T-helper 17 cell (primary cell): ENCODE measurements at places on chromosomes 6 and 20. TPM values are rescaled to one million over a fixed set of nuclear protein-coding genes. Genes with fewer than 3 reads are reported as not detected.

- H3K27me3 ChIP-seq, result peaks cover 34% of the 10 kb centered on the region
- H3K4me1 ChIP-seq, result no peaks in the 10 kb centered on the region
- no peak overlapping the region for H3K27ac ChIP-seq
- no peaks in the 10 kb centered on the region for H3K36me3 ChIP-seq
- DNase-seq, result no peak
- no peak overlapping the region for H3K4me3 ChIP-seq
Measured at GRCh38 chr20:17385798-17386197, 145.4 kb downstream of the BFSP1 start.

- no peak for DNase-seq
- H3K36me3 ChIP-seq, result no peaks in the 10 kb centered on the region
- H3K4me3 ChIP-seq, result no peak overlapping the region
- H3K27me3 ChIP-seq, result peaks cover 76% of the 10 kb centered on the region
Measured at GRCh38 chr20:1935696-1936366, 40.6 kb downstream of the SIRPA start.

GRCh38 chr6:17710331-17710730 is 3.6 kb upstream of the NUP153 start:
- DNase-seq, result no peak
- H3K36me3 ChIP-seq, result peaks cover 4% of the 10 kb centered on the region
- peaks cover 19% of the 10 kb centered on the region for H3K4me1 ChIP-seq
- H3K4me3 ChIP-seq, result no peak overlapping the region
- no peaks in the 10 kb centered on the region for H3K27me3 ChIP-seq
- no peak overlapping the region for H3K27ac ChIP-seq

DNA sequence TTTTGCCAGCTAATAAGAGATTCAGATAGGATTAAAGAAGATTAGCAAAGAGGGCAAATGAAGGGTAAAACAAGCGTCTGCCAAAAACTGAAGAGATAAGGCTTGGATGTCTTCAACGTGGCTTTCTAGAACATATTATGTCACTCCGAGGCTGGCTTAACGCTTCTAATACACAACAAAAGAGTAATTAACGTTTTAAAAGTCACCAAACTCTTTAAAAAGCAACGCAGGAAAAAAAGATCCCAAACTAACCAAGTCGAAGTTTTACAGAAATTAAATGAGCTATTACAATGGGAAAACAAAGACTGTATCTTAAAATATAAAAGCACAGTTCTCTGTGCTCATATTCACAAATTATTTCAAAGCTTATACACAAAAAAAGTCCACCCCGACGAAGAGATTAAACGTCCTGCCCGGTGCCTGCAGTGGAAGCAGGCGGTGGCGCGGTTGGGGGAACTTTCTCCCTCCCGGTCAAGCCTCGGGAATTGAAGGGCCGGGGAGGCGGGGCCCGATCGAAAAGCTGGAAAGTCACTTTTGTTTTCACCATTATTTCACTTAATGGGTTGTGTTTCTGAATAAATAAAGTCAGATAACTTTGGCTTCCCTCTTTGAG is 1.2 kb downstream of the MAK start:
- H3K4me3 ChIP-seq, result peak overlapping the region; percentile 81
- H3K27me3 ChIP-seq, result peaks cover 62% of the 10 kb centered on the region
- peaks cover 18% of the 10 kb centered on the region for H3K4me1 ChIP-seq
- peak overlapping the region; percentile 81 for H3K27ac ChIP-seq

DNA sequence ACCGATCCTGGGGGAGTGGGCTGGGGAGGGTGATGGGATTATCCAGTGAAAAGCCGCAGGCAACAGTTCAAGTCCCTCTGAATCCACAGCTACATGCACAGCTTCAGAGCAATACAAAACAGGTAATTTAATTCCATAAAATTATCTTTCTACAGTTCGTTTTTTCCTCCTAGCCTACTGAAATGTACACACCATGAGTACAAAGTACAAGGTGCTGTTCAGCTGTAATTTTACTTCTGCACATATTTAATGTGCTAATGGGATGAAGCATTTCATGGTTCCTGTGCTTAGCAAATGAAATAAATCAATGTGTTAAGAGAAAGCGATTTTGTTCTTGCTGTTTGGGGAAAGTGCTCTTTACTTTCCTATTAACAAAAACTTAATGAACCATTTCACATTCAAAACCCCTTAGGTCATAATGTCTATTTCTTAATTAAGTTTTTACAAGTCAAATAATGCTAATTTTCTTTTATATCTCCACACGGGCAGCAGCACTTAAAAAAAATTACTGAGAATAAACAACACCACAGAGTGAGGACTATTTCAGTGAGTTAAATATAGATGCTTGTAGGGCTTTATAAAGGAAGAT is 71.8 kb downstream of the INSM1 start:
- H3K4me1 ChIP-seq, result peaks cover 12% of the 10 kb centered on the region
- no peak for DNase-seq
- H3K4me3 ChIP-seq, result no peak overlapping the region
- no peaks in the 10 kb centered on the region for H3K27me3 ChIP-seq
- no peak overlapping the region for H3K27ac ChIP-seq

DNA sequence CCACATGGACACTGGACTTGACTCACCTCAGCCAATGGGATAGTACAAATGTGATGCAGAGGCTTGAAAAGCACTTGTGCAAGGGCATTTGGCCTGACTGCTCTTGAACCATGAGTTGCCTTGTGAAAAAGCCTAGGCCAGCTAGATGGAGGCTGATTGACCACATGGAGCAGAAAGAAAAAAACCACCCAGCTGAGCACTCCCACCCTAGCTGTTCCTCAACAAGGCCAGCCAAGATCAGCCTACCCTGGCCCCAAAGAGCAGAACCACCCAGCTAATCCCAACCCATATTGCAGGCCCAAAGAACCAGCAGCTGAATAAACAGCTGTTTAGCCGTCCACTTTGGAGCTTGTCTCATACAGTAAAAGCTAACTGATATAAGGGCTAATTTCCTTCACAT is 36.7 kb downstream of the PXDC1 start:
- H3K4me3 ChIP-seq, result no peak overlapping the region
- no peaks in the 10 kb centered on the region for H3K36me3 ChIP-seq
- no peak overlapping the region for H3K27ac ChIP-seq
- no peak for DNase-seq
- H3K27me3 ChIP-seq, result peaks cover 15% of the 10 kb centered on the region

DNA sequence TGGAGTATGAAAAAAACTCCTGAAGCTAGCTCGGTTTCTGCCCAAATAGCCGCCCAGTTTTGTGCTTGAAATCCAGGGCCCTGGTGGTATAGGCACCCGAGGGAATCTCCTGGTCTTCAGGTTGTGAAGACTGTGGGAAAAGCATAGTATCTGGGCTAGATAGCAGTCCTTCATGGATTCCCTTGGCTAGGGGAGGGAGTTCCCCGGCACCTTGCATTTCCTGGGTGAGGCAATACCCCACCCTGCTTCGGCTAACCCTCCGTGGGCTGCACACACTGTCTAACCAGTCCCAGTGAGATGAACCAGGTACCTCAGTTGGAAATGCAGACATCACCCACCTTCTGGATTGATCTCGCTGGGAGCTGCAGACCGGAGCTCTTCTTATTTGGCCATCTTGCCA is 184.5 kb upstream of the SLC35B3 start:
- no peaks in the 10 kb centered on the region for H3K4me1 ChIP-seq
- H3K27ac ChIP-seq, result no peak overlapping the region
- H3K4me3 ChIP-seq, result no peak overlapping the region
- no peak for DNase-seq
- H3K27me3 ChIP-seq, result no peaks in the 10 kb centered on the region
- H3K36me3 ChIP-seq, result no peaks in the 10 kb centered on the region

- H3K4me3 ChIP-seq, result peak overlapping the region; percentile 19
- H3K36me3 ChIP-seq, result peaks cover 5% of the 10 kb centered on the region
- H3K4me1 ChIP-seq, result peaks cover 4% of the 10 kb centered on the region
Measured at GRCh38 chr6:161151660-161152526, 122.0 kb downstream of the AGPAT4 start.

DNA sequence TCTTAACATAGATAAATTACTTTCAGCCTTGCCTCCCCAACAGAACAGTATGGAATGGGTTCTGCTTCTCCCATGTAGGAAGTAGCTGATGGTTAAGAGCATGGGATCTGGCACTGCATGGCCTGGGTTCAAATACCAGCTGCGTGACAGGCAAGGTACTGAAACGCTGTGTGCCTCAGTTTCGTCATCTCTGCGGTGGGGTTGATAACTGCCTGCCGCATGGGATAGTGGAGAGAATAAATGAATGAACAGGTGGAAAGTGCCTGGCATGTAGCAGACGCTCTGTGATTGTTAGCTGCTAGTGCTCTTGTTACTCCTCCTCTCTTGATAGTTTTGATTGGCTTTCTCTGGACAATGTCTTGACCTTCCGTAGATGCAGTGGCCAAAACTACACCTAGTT is 213.3 kb downstream of the ZDHHC14 start:
- H3K27me3 ChIP-seq, result no peaks in the 10 kb centered on the region
- peaks cover 2% of the 10 kb centered on the region for H3K36me3 ChIP-seq
- no peak for DNase-seq
- no peak overlapping the region for H3K4me3 ChIP-seq
- peaks cover 6% of the 10 kb centered on the region for H3K4me1 ChIP-seq

GRCh38 chr6:30171677-30172471 is 8.5 kb downstream of the TRIM15 start:
- H3K4me3 ChIP-seq, result peak overlapping the region; percentile 7
- no peak for DNase-seq
- H3K27ac ChIP-seq, result no peak overlapping the region
- peaks cover 12% of the 10 kb centered on the region for H3K4me1 ChIP-seq
- H3K27me3 ChIP-seq, result peaks cover 75% of the 10 kb centered on the region

DNA sequence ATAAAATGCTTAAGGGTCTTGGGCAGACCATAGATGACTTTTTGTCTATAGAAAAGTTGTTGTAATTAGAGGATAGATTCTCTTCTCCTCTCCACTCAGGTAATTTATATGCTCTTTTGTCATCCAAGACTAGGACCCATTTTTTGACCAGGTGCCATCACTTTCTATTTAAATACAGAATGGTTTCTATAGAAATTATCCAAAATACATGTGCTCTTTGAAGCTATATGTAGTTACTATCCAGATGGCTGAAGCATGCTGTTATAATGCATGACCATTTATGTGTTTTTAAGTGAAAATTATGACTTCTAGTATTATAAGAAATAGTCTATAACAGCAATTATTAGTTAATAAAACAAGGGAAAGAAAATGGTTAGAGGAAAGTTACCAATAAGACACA is 3.0 kb upstream of the MLIP start:
- no peaks in the 10 kb centered on the region for H3K4me1 ChIP-seq
- H3K27me3 ChIP-seq, result peaks cover 6% of the 10 kb centered on the region
- H3K27ac ChIP-seq, result no peak overlapping the region
- no peak overlapping the region for H3K4me3 ChIP-seq
- no peaks in the 10 kb centered on the region for H3K36me3 ChIP-seq

- no peak overlapping the region for H3K4me3 ChIP-seq
- H3K4me1 ChIP-seq, result peaks cover 14% of the 10 kb centered on the region
- DNase-seq, result no peak
- no peak overlapping the region for H3K27ac ChIP-seq
- peaks cover 2% of the 10 kb centered on the region for H3K36me3 ChIP-seq
- peaks cover 18% of the 10 kb centered on the region for H3K27me3 ChIP-seq
Measured at GRCh38 chr6:149901444-149902140, 3.7 kb upstream of the RAET1E start.

- DNase-seq, result no peak
- no peak overlapping the region for H3K4me3 ChIP-seq
- H3K27ac ChIP-seq, result no peak overlapping the region
- H3K27me3 ChIP-seq, result peaks cover 14% of the 10 kb centered on the region
- H3K36me3 ChIP-seq, result no peaks in the 10 kb centered on the region
Measured at GRCh38 chr6:163922562-163922961, 508.0 kb downstream of the QKI start.

The PLCB1 gene
- total RNA-seq, result 23.1 TPM

The POU5F1 gene
- total RNA-seq, result not detected

The RAB44 gene
- 0.21 TPM for total RNA-seq

The TSPO2 gene
- total RNA-seq, result not detected

The SPO11 gene
- not detected for total RNA-seq

The IYD gene
- total RNA-seq, result not detected

The FILIP1 gene
- 0.07 TPM for total RNA-seq
